ENCODE measurements at places on chromosomes 3 and 15.

DNA sequence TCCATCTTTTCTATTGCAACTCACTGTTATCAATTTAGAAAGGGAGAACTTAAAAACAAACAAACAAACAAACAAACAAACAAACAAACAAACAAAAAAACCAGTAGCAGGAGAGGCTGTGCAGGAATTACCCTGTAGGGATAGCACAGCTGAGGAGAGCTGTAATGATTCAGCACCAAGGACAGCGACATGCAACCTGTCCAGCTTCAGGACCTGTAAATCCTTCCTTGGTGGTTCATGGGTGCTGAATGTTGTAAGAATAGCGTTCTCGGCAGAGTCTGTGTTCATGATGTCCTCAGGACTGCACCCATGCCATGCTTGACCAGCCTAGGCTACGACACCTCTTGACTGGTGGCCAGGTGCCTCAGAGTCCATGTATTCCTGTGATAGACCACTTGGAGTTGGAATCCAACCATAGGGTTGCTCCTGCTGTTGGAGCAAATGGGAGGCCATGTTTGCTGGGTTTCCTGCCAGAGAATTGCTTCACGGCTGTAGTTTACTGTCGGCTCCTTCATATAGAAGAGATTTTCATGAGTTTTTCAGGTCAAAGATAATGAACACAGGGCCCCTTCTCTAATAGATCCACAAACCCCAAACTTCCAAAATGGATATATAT, 65.9 kb downstream of the CACNA2D3 start:
- no peak for DNase-seq

DNA sequence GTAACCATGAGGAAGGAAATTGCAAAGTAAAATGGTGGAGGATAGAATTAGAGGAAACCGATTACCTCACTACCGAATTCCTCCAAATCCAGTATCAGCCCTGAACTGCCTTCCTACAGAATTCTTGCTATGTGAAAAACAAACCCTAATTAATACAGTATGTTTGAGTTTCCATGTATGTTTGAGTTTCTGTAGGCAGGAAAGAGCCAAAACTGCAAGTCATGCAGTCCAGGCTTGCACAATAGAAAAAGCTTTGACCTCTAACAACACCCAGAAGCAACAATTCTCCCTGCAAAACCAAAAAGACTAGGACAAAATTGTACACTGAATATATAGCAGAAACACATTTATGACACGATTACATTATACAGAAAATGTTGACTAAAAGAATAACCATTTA, 614.8 kb downstream of the DIPK2A start:
- DNase-seq: no peak

GRCh38 chr3:13613343-13614190, 64.6 kb downstream of the FBLN2 start:
- peak; percentile 37 for DNase-seq

GRCh38 chr3:52531860-52532516, 1.7 kb downstream of the NT5DC2 start:
- DNase-seq: peak; percentile 65

GRCh38 chr15:98292442-98293240, 332.1 kb downstream of the ARRDC4 start:
- DNase-seq: peak; percentile 72

DNA sequence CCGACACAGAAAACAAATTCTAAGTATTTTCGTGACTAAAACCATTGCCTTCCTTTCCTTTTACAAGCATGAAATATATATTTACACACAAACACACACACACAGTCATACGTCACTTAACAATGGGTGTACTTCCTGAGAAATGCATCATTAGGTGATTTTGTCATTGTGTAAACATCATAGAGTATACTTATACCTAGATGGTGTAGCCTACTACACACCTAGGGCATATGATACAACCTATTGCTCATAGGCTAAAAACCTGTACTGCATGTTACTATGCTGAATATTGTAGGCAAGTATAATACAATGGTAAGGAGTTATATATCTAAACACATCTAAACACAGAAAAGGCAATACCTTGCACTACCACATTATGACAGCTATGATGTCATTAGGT, 28.6 kb downstream of the COL6A5 start:
- no peak for DNase-seq

DNA sequence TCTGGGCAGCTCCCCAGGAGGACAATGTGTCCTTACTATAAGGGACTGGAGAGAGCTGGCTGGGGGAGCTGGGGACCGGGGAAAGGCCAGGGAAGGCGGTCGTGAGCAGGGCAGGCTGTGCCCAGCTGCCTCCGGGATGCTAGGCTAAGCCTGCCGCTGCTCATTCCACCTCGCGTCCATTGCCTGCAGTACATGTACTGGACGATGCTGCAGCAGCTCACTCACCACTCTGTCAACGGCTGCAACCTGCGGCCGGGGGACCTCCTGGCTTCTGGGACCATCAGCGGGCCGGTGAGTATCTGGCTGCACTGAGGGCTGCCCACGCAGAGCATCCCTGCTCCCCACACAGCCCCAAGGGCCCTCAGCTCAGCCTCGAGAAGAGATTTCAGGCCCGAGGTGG, 27.1 kb downstream of the FAH start:
- no peak for DNase-seq

GRCh38 chr3:53570709-53571108, 76.3 kb downstream of the CACNA1D start:
- peak; percentile 83 for DNase-seq

GRCh38 chr3:177610262-177610661, 413.0 kb upstream of the TBL1XR1 start:
- no peak for DNase-seq

GRCh38 chr3:153551536-153552285, 389.7 kb downstream of the RAP2B start:
- DNase-seq: no peak

DNA sequence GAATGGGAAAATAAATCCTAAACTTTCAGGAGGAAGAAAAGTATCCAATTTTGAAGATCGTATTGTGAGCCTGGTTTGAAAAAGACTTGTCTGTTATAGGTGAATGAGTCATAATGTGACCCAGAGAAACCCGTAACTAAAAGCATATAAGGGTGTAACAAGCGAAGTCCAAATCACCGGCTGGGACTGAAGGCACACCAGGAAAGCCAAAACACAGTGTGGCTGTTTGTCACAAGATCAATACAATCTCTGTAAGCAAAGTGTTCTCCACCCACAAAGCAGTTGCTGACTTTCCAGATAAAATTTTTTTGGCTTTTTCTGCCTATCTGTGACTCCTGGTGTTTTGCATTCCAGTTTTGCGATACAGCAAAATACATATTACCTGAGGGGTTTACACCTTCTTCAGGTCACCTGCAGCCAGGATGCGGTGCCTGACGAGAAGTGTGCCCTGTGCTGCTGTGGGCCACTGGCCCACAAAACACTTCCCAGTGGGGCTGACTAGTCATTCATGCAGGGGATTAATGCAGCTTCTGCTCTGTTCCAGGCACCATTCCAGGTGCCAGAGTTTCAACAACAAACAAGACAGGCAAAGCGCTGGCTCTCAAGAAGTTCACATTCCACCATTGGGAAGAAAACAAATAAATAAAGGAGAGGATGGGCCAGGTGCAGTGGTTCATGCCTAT, 14.4 kb downstream of the HES1 start:
- DNase-seq: no peak

DNA sequence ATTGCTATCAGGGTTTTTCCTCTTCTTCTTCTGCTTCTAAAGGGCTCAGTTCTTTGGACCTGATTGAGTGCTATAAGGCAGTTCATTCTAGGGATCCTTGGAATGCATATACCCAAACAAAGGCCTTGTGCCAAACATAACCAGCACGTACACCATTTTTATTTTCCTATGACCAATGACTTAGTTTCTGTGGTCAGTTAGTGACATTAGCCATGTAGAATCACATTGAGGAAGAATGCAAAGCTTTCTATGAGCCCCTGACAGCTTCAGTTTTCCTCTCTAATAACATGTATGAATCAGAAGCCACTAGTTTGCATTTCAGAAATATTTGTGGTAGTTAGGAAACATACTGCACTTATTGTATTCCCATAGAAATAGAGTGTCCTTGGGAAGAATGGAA, 240.0 kb downstream of the THRB start:
- DNase-seq: no peak

- DNase-seq: no peak
These were observed 1.8 kb downstream of the CLDN18 start for GRCh38 chr3:138011722-138012121.

GRCh38 chr3:33541918-33542317, 101.7 kb upstream of the UBP1 start:
- no peak for DNase-seq

GRCh38 chr3:123439806-123440580, 8.9 kb downstream of the ADCY5 start:
- no peak for DNase-seq

GRCh38 chr3:192819001-192819569, 91.7 kb upstream of the FGF12 start:
- no peak for DNase-seq

GRCh38 chr3:145942052-145942451, 218.9 kb downstream of the PLOD2 start:
- no peak for DNase-seq

GRCh38 chr3:114839476-114839875, 307.6 kb downstream of the ZBTB20 start:
- DNase-seq: no peak

GRCh38 chr15:85456798-85457197, 76.4 kb downstream of the AKAP13 start:
- no peak for DNase-seq

DNA sequence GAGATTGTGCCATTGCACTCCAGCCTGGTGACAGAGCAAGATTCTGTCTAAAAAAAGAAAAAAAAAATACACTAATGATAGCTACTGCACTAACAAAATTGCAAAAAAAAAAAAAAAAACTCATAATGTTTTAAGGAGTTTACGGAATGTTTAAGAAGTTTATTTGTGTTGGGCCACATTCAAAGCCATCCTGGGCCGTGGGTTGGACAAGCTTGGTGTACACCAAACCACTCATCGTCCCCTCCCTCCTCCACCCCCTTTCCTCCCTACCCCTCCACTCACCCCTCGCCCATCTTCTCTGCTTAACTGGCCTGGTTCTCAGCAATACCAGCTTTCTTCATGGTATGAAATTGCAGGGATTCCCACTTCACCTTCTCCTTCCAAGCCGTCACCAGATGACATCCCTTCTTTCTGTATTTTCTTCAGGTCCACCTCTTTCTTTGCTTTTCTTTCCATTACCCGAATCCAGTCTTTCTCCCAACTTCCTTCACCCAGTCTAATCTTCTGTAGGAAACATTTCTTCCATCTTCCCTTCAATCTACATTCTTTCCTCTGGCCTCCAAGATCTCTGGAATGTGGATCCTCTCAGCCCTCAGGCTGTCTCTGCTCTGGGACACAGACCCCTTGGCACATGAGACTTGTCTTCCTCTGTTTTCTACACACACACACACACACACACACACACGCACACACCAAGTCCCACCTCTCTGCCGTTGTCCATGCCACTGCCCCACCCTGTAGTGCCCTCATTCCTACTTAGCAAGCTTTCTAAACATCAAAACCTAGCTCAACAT, 3.5 kb upstream of the MESP1 start:
- DNase-seq: no peak

GRCh38 chr3:96796101-96796500, 18.3 kb upstream of the EPHA6 start:
- no peak for DNase-seq
